ENCODE measurements at places on chromosomes 2 and 18.

DNA sequence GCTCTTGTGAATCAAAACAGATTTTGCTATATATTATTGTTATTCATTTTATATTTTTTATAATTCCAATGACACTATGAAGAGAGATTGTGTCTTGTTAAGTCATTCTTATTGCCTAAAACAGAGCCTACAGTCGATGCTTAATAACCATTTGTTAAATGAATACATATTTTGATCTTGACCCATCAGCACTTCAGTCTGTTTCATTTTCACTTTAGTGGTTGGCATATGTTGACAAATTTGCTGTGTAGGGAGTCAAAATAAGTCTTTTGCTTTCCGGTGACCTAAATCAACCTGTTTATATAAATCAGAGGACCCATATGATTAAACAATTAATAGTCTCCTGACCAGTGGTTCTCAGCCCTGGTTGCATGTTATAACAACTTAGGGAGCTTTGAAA lies 97.1 kb downstream of the TXNL1 start:
- DNase-seq, result no peak

DNA sequence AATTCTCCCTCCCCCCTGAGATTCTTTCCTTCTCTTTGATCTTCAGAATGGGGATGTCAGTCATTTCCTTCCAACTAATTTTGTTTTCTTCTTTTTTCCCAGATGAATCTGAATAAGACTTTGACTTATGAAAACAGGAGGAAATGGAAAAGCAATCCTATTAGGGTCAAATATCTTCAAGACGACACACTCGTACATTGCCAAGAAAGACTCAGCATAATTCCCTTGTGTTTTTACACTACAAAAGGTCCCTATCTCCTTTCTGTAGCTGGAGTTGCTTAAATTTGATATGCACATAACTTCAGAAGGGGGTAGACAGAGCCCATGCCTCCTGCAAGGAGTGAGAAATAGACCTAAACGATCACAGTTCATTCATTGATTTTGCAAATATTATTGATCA lies 230.3 kb upstream of the RBBP8 start:
- no peak for DNase-seq

GRCh38 chr2:56348392-56349210 lies 164.8 kb downstream of the CCDC85A start:
- no peak for DNase-seq

DNA sequence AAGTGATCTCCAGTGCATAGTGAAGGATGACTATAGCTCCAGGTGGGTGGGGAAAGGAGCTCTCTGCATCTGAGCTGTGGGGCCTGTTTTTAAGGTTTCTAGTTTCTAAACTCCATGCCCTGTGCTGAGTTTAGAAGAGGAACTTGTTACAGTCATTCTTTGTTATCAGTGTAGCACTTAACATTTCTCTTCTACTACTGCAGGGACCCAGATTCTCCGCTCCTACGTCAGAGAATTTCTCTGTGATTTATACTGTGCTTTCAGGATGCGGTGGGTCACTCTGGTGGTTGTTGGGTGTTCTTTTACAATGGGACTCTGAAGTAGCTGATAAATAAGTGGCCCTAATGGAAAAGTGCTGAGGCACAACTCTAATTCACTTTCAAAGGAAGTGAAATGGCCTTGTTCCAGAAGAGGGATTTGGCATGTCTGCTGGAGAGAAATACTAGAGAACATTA lies 122.0 kb downstream of the WDSUB1 start:
- DNase-seq, result no peak

GRCh38 chr2:37102588-37102987 lies 18.3 kb downstream of the GPATCH11 start:
- no peak for DNase-seq

Data from COR-L47 (cell line).